Stimulated activated CD8-positive, alpha-beta memory T cell treated with anti-CD3 and anti-CD28 coated beads, Interleukin-4, amount 100 ng/mL, for 4 hours (primary cell): ENCODE measurements at places on chromosomes 7 and 10.

GRCh38 chr7:128815289-128815942, 14.8 kb upstream of the FLNC start:
- no peak for DNase-seq

DNA sequence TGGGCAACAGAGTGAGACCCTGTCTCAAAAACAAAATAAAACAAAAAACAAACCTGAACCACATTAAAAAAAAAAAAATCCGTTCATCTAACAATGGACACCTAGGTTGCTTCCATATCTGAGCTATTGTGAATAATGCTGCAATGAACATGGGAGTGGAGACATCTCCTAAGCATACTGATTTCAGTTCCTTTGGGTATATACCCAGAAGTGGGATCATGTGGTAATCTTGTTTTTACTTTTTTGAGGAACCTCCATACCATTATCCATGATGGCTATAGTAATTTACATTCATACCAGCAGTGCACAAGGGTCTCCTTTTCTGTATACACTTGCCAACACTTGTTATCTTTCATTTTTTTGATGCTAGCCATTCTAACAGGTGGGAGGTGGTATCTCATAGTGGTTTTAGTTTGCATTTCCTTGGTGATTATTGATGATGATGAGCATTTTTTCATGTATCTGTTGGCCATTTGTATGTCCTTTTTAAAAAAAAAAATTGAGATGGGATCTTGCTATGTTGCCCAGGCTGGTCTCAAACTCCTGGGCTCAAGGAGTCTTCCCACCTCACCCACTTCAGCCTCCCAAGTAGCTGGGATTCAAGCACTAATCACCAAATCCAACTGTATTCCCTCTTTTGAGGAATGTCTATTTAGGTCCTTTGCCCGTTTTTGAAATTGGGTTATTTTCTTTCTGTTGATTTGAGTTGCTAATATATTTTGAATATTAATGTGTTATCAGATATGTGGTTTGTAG, 17.5 kb downstream of the CDK13 start:
- DNase-seq, result no peak

DNA sequence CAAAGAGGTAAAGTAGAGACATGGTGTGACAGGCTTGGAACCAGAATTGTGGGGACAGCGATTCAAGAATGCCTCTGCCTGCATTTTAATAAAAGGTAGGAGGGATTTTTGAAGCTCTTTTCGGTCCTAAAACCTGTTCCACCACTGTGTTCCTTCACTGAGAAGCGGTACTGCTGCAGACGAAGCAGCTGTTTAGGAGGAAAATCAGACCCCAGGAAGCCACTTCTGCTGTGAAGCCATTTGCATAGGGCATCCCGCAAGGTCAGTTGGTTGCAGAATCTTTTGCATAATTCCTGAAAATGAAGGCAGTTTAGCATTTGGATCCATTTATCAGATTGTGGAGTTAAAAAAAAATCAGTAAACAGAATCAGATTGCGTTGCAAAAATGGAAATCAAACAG, 183.3 kb upstream of the PRKCQ start:
- DNase-seq, result no peak

DNA sequence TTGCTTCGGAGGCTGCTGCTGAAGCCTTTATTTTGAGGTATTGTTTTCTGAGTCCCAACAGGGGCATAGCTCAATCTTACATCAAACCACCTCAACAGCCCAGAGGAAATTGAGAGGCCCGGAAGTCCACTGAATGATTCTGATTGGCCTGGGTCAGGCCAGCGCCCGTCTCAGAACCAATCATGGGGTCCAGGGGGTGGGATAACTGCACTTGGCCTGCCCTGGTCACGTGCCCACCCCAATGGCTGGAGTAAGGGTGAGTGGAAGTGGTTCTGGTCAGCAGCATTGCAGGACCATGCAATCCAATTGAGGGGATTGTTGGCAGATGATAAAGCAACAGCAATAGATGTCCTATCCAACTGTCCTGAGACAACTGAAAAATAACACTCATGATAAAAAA, 190.6 kb downstream of the HERPUD2 start:
- DNase-seq, result no peak

- DNase-seq, result no peak
Observed at GRCh38 chr10:13921941-13922340, 335.2 kb downstream of the PRPF18 start.

- DNase-seq, result no peak
Observed at GRCh38 chr7:103680161-103681144, 234.4 kb upstream of the SLC26A5 start.

DNA sequence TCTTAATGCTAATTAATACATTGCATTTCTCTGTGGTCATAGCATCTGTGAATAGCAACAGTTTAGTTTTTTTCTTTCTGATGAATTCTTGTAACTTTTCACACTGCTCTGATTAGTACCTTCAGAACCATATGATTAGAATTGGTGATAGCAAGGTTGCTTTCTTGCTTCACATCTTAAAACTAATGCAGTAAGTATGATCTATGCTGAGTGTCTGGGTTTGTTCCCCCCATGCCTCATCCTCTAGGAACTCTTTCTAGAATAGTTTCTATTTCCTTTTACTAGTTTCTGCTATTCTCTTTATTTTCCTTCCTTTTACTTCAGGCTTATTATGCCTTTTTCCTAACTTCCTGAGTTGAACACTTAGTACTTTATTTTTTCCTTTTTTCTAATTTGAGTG, 32.4 kb downstream of the TES start:
- no peak for DNase-seq

DNA sequence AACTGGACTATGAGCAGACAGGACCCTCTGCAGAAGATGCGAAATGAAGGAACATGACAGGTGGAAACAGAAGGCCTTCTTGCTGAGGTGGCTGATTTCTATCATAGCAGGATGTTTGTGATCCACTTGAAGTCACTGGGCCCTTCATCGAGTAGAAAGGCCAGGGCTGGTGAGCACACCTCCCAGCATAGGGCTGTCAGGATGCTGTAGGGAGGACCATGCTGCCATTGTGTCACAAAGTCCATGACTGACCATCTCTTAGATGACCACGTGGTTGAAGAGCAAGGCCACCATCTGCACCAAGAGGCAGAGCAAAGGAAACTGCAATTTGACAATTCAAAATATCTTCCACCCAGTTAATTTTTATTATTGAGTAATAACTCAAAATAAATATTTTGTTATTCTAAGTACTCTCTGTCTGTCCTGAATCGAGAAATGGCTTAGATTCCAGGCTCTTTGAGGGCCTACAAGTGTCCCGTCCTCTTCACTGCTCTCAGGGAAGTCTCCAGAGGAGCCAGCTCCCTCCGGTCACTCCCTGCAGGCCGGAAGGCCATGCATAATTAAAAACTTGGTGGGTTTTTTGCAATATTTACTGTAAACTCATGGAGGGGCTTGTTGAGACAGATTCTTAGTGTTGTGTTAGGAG, 249.3 kb upstream of the ZMIZ1 start:
- no peak for DNase-seq

DNA sequence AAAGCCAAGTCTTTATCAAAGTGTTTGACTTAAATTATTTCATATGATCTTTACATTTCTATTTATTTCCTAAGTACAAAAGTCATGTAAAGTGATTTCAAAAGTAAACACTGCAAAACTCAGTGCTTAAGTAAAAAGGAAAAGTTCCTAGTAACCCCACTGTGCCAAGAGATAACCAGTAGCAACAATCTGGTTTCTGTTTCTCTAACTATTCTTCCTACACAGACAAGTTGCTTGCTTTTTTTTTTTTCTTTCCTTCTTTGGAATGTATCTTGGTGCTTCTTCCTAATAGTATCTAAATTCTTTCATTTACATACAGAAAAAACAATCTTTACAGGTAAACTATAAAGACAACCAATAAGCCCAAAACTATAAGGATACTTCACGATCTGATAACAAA, 3.1 kb downstream of the JCAD start:
- no peak for DNase-seq

DNA sequence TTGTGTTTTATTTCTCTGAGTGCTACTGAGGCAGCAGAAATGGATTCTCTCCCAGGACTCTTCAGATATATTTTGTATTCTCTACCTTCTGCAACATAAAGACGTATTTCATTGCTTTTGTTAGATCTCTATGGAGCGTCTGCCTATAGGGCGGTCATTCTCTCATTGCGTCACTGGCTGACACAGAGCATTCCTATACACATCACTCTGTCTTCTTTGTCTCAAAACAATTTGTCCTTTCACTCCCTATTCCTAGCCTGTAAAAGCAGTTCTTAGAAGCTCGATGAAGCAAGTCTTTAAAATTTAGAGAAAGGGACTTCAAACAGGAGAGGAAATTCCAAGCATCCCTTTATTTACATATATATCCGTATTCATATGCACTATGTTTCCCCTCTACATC, 120.6 kb downstream of the CPED1 start:
- no peak for DNase-seq

DNA sequence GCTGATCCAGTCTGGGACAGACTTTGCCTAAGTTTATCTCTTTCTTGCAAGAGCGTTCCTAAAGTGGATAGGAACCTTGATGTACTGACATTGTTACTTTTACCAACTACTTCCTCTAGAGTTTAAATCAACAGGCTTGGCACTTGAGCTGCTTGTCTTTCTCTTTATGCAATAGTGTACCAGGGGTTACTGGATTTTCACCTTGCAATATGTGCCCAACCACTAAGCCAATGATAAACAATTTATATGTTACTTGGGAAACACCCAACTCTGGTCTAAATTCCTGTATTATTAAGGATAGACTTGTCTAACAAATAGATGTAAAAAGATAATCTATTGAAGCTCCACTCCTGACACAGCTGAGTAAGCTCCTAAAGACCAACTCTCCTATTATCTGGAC, 470.2 kb downstream of the SH2D4B start:
- DNase-seq, result no peak

DNA sequence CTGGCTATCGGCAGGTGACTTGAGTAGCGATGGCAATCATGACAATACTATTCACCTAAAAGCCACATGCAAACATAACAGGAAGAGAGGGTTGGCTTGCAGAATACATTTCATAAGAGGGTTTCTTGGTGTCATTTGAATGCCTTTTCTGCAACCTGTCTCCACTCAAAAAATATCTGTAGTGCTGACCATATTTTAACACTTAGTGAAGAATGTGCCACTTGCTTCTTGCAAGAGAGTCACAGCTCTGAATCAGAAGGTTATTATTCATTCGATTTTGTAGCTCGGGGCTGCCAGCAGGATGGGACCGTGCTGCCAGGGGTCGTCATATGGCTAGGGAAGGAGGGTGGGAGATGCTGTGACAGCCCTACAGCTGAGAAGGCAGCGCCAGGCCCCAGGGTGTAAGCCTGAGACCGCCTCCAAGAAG, 152.0 kb upstream of the PITRM1 start:
- DNase-seq, result no peak

DNA sequence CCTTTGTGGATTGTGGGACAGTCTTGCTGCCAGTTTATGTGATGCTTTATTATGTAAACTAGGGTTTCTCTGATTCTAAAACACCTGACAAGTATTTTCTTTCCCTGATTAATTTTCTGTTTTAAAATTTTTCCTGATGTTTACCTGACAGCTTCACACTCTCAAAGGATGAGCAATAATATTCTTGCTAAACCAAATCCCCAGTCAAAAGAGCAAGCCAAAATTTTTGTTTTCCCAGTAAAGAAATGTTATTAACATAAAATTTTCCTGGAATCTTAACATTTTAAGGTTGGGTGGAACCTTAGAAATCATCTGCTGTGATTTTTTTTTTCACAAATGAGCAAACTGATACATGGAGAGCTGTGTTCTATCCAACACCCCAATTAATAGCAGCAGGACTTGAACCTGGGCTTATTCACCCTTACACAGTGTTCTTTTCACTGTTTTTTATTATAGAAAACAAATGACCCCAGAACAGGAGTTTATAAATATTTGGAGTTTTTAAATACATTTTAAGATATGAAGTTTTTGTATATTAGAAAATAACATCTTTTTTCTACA, 185.2 kb upstream of the VIPR2 start:
- no peak for DNase-seq

DNA sequence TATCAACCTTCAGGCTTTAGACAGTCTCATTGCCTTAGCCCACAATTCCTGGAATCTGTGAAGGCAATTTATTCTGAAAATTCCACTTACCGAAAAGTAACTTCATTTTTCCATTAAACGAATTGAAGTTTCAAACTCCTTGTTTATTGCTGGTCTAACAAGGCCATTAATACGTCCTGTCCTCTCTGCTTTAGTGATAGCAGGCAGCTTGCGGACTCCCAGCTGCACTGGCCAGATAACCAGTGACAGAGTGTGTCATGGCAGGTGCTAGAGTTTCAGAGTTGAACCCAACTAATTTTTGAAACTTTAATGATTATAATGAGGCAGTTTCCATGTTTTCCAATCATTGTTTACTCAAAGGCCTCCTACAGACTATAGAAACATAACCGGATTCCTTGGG, 31.1 kb downstream of the LOXL4 start:
- no peak for DNase-seq

DNA sequence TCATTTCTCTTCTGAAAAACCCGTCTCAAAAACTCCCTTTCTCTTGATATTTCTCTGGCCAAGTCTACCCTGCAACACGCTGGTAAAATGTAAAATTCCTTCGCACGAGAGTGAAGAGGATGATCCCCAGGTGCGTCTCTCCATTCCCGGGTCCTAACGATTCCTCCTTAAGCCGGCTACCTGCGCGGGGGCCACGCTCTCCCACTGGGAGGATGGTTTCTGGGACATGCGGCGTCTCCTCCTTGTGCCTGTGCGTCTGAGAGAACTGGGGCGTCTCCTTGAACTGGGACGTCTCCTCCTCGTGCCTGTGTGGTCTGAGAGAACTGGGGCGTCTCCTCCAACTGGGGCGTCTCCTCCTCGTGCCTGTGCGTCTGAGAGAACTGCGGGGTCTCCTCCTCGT, 149.9 kb downstream of the WDR37 start:
- DNase-seq, result no peak

DNA sequence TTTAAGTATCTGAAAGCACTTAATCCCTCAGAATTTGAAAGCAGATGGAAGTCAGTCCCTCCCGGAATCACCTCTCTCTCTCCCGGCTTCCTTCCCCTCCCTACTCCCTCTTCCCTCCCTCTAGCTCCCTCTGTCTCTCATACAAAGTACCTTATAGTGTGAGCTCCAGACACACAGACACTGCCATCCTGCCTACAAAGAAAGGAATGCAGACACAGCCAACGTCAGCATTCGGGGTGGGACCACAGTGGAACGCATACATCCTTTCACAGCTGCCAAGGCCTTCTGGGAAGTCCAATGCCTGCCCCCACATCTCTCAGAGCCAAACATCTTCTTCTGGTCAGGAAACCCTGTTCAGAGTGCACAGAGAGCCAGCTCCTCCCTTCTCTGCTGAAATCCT, 9.3 kb downstream of the NOD1 start:
- no peak for DNase-seq

DNA sequence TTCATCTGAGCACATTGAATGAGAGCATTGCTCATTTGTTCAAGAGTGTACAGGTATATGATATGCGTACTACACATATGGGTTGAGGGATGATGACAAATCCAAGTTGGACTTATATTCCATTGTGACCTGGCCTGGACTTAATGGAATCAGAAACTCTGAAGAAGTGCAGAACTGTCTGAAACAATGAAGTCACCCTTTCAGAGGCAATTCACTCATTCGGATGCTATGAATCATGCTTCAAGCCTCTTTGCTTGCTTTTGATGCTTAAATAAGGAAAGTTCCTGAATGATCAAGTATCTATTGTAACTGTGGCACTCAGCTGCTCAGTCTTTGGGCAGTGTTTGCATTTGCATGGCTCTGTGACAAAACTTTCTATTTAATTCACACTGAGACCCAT, 93.4 kb downstream of the ZNF365 start:
- no peak for DNase-seq
